Activated CD4-positive, alpha-beta T cell treated with anti-CD3 and anti-CD28 coated beads, Interleukin-2, amount 50 U/mL, for 16 hours (primary cell): ENCODE measurements at places on chromosomes 11 and 22.
A peak's percentile ranks its signal among the peaks of the same experiment; 100 is the strongest.

DNA sequence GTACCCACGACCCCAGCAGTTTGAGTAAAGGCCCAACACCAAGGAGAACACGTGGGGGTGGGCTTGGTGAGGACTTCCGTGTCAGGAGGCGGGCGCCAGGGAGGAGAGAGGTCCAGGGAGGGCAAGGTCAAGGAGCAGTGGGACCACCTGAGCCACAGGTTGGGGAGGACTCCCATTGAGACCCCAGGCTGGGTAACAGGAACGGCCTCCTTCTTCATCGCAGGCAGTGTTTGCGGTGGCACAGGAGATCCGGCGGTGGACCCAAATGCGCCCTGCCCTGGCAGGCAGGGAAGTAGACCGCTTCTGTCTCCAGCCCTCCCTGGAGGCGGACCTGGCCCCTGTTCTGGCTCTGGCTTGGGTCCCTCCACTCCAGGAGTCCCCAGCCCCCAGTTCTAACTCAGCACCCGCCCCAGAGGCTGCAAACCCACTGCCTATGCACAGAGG lies 5.9 kb upstream of the TBX1 start:
- no peak for DNase-seq

DNA sequence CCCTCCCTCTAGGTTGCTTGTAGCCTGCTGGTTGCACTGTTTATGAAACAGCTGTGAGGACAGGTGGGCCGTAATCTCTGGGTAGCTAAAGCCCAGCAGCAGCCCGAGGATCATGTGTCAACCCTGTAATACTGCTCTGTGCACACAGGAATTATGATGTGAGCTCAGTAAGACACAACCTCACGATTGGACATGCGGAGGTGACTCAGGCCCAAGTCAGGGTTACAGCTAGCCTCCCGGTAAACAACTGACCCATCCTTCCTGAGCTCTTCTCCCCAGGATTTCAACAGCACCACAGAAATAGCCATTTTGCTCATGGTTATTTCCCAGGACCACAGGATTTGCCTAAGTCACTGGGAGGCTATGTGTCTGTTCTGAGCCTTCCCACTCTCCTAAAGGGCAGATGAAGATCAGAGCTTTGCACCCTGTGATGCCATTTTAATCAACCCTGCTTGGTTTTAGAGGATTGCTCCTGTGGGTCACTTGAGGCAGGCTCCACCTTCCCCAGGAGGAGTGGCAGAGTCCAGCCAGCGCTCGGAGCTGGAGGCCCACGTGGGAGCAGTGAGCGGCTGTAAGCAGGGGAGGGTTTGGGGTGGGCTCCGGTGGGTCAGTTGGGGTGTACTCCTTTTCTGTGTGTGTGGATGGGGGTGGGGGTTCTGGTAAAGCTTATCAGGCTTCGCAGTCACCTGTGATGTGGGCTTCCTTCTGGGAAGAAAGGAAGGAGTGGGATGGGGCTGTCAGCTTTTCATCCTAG lies at the start of gene AMPD3:
AMPD3 (plus strand) TSS at position 387 of the 754 bp plus-strand sequence. CDS start 6,256 bp downstream, outside the sequence.
- DNase-seq = no peak

- DNase-seq = no peak
Observed at GRCh38 chr22:46050916-46051614, 74.1 kb upstream of the WNT7B start.

DNA sequence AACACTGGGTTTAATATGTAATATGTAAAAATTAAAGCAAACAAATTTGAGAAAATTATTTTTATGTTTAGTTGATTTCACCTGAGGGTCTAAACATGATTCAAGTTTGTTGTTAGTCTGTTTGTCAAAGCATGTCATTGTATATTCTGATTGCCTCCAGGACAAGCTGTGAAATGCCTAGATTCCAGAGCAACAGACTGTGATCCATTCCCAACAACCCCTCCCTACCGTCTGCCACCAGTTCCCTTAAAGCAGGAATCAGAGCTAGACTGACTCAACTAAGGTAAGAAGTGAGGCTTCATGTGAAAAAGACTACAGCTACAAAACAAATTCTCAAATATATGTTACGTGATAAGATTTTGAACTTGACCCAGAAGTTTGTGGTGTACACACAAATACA lies 304.2 kb downstream of the RAB38 start:
- DNase-seq = no peak

DNA sequence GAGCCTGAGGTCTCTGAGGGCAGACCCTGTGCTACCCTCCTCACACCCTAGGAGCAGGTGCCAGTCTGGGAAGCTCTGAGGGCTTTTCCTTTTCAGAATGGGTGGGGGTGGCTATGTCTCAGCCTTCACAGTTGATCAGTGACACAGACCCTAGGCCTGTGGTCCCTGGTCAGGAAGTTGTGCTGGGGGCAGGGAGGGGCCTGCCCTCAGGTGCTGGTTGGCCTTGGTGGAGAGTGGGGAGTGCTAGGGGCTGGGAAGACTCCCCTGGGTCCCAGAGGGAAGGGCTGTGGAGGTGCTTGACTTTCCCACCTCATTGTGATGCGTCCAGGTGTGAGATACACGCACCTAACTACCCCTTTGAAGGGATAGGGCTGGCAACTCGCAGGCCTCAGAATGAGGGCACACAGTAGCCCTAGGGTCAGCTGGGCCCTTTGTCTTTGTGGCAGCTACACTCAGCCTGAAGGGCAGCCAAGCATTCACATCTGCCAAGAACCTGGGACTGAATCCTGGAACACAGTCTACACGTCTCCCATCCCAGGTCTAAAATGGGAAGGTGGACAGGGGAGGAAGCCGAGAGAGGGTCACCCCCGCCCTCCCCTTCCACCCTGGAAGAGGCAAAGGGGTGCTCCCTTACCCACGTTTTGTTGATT lies 31.2 kb upstream of the ATXN10 start:
- DNase-seq = no peak

GRCh38 chr22:33194529-33195077 lies 136.4 kb upstream of the SYN3 start:
- no peak for DNase-seq

DNA sequence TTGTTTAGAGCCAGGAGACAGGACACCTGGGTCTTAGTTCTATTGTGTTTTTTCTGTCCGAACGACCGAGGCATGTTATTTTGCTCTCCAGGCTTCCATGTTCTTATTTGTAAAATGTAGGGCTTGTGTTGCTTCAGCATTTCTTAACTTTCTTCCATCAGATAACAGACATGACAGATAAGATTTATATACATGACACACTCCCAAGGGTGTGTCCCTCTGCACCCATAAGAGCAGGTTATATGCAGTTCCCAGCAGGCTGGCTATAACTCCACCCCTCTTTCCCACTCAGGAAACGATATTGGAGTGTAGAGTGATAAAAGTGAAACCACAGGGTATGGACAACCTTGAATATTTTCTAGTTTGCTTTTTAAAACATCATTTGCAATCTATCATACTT lies 65.8 kb downstream of the APIP start:
- no peak for DNase-seq

DNA sequence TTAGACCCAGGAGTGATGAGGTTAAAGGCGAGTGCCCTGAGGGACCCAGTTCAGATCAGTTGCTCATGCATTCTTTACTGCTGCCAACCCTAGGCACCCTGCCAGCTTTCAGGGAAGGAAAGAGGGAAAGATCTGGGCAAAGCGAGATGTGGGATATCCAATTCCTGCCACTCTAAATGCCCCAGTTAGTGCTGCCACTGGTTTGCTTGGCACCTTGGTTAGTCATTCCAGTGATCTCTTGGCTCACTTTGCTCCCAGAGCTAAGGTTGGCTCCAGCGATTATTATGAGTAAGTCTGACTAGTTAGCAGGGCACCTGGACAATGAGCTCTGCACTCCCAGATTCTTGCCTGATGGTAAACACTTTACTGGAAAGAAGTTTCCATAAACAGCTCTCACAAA lies 85.0 kb downstream of the INSC start:
- DNase-seq = no peak

DNA sequence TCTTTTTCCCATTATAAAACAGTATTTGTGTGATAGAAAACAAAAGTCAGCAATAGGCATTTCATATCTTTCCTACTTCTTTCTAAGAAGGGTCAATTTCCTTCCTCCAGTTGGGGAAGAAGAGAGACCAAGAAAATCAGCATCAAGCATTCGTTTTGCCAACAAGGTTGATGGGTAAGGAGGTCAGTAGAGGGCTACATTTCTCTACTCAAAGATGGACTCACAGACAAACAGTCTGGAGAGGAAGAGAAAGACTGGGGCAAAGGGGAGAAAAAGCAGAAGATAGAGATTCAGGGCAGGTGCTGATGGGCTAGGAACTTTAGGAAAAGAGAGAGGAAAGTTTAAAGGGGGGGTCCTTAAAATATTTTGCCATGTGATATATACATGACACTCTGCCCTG lies 8.6 kb upstream of the MTNR1B start:
- DNase-seq = no peak

DNA sequence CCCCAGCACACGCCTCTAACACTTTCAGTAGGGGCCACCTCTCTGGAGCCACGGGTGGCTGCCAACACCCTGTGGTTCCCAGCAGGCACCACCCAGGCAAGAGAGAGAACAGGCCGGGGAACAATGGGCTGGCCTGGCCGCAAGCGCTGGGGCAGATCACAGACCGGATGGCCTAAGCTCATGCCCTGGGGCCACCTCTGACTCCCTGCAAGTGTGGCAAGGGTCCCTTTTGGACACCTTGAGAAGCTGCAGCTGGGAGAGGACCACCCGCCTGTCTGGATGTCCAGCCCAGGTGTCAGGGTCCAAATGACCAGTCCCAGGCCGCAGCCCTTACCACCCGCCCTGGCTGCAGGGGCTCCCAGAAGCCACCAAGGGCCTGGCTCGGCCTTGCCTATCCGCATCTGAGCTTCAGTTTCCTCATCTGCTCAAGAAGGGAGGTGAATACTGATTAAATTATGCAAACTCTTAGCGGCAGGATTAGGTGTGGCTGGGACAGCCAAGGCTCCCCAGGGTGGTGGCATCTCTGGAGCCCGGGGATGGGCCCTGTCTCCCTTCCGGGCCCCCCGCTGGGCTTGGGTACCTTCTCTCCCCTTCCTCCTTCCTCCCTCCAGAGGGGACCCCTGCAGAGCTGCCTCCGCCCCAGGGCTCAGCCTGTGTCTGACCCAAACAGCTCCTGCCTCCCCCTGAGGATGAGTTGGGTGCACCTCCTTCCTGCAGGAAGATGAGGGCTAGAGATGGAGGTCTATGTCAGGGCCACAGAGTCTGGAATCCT lies 785 bp upstream of the SUSD2 start:
- DNase-seq = no peak

DNA sequence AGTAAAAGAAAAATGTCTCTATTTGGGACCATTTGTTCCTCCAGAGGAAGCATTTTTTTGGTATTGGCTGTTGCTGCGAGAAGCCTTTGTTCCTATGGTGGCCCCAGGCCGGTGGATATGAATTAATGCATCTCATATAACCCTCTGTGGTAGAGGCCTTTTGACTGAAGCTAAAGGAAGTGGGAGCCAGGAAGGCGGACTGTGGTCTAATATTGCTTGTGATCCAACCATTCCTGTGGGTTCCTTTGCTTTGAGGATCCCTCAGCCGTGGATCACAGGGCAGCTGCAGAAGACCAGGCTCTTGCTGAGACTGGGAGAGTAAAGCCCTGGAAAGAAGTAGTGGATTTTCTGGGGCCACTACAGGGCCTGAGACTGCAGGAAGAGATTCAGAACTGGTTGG lies 68.3 kb upstream of the NAV2 start:
- no peak for DNase-seq

DNA sequence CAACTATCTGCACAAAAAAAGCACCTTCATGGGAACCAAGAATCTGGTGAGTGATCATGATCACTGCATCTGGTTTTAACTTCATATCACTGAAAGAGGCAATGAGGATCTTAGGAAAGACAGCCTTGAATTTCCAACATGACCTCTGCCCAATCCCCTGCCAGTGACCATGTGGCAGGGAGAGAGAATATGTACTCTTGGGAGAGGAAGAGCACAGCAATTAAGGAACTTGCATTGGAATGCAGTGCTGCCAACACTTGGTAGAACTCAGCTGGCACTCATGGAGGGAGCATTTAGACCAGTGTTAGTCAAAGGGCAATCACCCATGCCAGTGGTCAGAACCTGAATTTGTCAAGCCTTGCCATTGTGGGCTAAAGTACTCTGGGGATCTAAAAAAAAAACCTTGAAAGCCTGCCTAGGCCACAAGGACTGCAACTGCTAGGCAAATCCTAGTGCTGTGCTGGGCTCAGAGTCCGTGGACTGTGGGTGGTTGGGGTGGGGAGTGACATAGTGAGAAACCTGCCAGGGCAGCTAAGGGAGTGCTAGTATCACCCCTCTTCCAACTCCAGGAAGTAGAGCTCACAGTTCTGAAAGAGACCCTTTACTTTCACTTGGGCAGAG lies 23.1 kb downstream of the JRKL start:
- no peak for DNase-seq

DNA sequence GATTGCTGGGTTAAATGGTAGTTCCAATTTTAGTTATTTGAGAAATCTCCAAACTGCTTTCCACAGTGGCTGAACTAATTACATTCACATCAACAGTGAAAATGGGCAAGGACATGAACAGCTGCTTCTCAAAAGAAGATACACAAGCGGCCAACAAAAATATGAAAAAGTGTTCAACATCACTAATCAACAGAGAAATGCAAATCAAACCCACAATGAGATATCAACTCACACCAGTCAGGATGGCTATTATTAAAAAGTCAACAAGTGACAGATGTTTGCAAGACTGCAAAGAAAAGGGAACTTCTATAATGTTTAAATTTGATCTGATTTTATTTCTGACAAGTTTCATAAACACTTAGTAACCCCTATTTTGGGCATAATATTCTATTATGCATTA lies 537.5 kb downstream of the DLG2 start:
- DNase-seq = no peak

GRCh38 chr22:22745225-22746060 lies 101.0 kb downstream of the GGTLC2 start:
- peak; percentile 40 for DNase-seq

GRCh38 chr22:37028692-37029674 lies 9.4 kb downstream of the MPST start:
- no peak for DNase-seq

GRCh38 chr11:70732881-70733196 lies 334.5 kb downstream of the CTTN start:
- DNase-seq = no peak

DNA sequence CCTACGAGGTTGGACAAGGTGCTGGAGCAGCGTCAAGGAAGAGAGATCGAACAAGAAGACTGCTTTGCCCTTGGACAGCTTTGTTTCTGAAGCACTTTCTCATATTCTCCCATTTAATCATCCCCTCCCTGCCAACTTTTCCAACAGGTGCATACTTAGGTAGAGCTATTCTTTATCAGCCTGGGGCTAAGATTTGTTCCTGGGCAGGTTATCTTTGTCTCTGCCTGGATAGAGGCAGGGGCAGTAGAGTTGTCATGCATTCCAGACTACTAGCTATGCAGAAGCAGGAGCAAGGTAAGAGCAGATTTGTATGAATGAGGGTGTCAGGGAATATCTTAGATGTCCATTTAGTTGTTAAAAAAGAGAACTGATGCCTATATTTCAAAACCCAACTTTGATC lies 82.3 kb downstream of the PTPRJ start:
- no peak for DNase-seq

DNA sequence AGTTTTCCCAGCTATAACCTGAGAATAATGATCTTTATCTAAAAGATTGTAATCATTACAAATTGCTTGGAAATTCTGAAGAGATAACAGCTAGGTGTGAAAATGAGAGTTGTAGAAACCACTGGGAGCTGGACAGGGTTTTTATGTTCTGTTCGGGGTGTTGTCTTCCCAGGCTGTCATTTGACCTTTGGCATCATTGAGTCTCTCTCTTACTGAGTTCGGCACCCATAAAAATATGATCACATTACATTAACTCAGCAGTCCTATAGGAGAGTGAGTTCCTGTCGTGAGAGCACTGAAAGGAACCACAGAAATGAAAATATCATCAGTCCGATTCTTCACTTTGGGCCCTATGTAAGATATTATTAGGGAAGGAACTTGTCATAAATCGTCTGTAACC lies 29.3 kb downstream of the KIRREL3 start:
- DNase-seq = no peak

- no peak for DNase-seq
Observed at GRCh38 chr11:35173616-35174566, 34.9 kb downstream of the CD44 start.
